Stimulated activated CD8-positive, alpha-beta memory T cell treated with anti-CD3 and anti-CD28 coated beads, Interleukin-15, amount 100 ng/mL, for 24 hours (primary cell): ENCODE measurements at places on chromosomes 4 and X.

DNA sequence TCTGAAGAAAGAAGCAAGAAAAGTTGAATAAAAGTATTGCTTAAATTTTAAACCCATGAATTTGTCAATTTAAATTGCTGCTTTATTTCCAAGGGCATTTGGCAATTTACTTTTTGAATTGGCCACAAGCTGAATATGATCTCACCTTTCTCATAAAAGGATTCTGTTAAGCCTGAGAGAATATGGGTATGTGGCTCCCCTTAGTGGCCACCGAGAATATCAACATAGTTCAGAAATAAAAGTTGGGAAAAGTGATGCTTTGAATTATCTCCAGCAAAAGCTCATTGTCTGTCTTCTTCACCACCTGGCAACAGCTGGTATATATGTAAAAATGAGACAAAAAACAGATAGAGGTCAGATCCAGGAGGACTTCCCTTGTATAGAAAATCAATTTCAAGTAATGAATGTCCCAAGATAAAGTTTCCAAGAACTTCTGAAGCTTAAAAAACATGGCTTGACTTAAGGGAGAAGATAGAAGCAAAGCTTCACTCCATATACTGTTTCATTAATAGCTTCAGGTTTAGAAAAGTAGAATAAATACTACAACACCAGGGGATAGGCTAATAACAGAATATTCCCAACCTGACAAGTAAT lies 290.7 kb upstream of the FAM241A start:
- DNase-seq = no peak

- DNase-seq = no peak
Measured at GRCh38 chr4:52959541-52959940, 97.4 kb downstream of the RASL11B start.

GRCh38 chr4:143514169-143514495 lies 630 bp downstream of the SMARCA5 start:
- no peak for DNase-seq

DNA sequence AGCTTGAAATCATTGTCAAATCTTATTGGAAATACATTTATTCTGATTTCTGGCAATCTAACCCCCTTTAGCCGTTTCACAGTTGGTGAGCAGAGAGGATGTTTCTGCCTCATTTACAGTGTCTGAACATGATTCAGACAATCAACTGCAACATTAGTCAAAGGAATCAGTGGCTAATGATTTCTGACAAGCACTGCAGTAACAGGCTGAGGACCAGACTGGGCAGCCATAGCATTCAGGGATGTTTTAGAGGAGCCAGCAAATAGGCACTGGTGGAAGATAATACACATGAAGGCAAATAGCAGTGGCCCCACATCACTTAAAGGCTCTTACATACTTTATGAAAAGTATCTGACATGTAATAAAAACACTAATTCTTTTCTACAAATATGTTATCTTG lies 102.8 kb downstream of the TTC29 start:
- no peak for DNase-seq

GRCh38 chrX:142593361-142593862 lies 388.3 kb upstream of the MAGEC2 start:
- no peak for DNase-seq

- DNase-seq = peak; percentile 32
Measured at GRCh38 chrX:110412971-110413726, 54.5 kb downstream of the RTL9 start.

DNA sequence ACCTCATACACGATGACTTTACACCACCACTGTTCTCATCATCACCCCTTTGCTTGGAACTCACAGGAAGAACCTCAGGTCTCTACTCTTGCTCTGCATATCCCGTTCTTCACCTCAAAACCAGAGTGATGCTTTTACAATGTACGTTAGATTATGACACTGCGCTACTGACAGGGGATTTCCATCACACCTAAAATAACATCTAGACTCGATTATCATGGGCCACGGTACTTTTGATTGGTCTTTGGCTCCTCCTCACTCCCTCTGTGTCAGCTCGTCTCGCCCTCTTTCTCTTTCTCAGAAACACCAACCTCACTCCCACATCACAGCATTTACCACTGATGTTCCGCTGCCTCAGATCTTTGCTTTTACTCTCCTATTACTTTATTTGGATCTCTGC lies 172.4 kb downstream of the TLL1 start:
- no peak for DNase-seq

DNA sequence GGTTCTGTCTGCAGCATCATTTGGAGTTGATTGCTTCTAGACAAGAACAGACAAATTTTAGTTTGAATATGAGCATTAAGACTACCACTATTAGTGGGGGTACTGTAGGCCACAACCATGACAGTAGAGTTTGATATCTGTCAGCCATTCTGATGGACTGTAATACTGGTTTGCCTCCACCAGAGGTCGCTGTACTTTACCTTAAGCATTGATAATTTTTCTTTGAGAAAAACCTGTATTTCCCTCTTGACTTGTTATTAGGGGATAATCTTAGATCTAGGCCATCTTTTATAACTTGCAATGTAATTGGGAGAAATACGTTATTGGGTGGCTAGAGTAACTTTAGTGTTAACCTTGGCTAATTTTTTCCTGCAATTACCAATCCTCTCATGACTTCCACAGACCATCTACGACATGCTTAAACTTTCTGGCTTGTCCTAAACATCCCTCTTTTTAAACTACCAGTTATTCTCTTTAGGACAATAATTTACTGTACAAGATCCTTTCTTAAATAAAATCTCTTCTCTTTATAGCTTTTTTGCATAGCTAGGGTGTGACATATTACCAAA lies 562.4 kb downstream of the MAGEB5 start:
- DNase-seq = no peak

GRCh38 chrX:15679246-15679645 lies 14.6 kb upstream of the CLTRN start:
- DNase-seq = no peak

GRCh38 chr4:26233350-26233749 lies 87.5 kb upstream of the RBPJ start:
- no peak for DNase-seq

DNA sequence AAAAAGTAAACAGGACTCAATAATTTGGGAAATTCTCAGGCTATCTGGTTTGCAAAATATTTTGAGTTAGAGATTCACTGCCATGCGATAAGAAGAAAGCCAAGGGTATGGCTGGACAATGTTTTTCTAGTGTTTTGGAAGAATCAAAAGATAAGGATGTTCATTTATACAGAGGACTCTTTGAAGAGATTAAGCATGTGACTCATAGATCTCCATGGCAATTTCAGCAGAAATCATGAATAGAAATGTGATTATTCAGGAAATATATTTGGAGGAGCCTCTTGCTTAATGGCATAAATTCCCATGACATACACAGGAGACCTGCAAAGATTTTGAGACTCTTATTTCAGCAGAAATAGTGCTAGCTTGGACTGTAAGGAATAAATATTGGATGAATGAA lies 16.7 kb upstream of the FRAS1 start:
- DNase-seq = no peak

DNA sequence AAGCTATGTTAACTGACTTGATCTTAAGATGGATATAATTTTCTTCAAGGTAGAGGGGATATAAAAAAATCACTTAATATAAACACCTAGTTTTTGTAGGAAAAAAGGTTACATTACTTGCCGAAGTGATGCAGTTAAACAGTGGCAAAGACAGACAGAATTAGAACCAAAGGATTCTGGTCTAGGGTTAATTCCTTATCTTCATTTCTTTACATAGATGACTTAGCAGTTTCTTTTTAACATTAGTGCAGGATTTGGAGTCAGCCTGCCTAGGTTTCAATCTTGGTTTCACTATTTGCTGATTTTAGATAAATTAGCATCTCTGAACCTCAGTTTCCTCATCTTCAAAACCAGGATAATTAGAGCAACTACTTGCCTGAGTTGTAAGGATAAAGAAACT lies 14.3 kb downstream of the ZAR1 start:
- DNase-seq = no peak
